GM13977 (cell line): ENCODE measurements at places on chromosomes 7 and 10.

- DNase-seq = no peak
These were observed 4.4 kb downstream of the RAB11FIP2 start for GRCh38 chr10:118042336-118042735.

GRCh38 chr10:98244586-98244985, 23.4 kb downstream of the LOXL4 start:
- DNase-seq = no peak

- DNase-seq = no peak
These were observed 101.0 kb downstream of the AOAH start for GRCh38 chr7:36623247-36623646.

GRCh38 chr10:44978570-44979280, at the start of gene DEPP1:
DEPP1 (minus strand) TSS chr10:44978809; CDS start chr10:44978030, 779 bp downstream.
- DNase-seq = no peak

DNA sequence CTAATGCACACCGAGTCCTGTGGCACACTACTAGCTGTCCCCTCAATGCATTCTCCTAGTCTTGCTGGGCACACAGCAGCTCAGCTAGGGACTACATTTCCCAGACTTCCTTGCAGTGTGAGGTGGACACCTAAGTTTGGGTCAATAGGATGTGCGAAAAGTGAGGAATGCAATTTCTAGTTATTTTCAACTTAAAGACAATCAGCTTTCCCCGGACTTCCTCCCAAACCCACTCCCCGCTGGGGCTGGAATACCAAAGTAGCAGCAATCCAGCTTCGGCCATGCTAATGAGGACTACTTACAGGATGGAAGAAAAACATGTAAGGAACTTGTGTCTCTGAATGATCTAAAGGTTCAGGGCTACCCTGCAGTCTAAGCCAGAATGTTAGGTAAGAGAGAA, 286.4 kb upstream of the LRRN3 start:
- DNase-seq = no peak

GRCh38 chr7:129807863-129808262, 144.9 kb downstream of the UBE2H start:
- no peak for DNase-seq

GRCh38 chr7:8499128-8499527, 65.7 kb downstream of the NXPH1 start:
- no peak for DNase-seq

- DNase-seq = no peak
These were observed 4.7 kb upstream of the TEX36 start for GRCh38 chr10:125687507-125688185.

DNA sequence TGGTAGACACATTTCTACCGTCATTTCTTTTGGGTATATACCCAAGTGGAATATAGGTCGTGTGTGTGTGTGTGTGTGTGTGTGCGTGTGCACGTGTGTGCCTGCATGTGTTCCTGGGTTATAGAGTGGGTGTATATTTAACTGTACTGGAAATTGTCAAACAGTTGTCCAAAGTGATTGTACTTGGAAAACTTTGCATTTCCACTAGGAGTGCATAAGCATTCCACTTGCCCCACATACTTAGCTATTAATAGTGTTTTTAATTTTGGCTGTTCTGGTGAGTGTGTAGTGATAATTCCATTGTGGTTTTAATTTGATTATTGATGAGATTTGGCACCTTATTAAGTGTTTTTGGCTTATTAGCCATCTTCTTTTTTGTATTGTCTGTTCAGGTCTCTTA, 25.9 kb downstream of the TRUB1 start:
- DNase-seq = no peak

GRCh38 chr10:103659674-103660363, 166.3 kb downstream of the NEURL1 start:
- DNase-seq = peak; percentile 91

DNA sequence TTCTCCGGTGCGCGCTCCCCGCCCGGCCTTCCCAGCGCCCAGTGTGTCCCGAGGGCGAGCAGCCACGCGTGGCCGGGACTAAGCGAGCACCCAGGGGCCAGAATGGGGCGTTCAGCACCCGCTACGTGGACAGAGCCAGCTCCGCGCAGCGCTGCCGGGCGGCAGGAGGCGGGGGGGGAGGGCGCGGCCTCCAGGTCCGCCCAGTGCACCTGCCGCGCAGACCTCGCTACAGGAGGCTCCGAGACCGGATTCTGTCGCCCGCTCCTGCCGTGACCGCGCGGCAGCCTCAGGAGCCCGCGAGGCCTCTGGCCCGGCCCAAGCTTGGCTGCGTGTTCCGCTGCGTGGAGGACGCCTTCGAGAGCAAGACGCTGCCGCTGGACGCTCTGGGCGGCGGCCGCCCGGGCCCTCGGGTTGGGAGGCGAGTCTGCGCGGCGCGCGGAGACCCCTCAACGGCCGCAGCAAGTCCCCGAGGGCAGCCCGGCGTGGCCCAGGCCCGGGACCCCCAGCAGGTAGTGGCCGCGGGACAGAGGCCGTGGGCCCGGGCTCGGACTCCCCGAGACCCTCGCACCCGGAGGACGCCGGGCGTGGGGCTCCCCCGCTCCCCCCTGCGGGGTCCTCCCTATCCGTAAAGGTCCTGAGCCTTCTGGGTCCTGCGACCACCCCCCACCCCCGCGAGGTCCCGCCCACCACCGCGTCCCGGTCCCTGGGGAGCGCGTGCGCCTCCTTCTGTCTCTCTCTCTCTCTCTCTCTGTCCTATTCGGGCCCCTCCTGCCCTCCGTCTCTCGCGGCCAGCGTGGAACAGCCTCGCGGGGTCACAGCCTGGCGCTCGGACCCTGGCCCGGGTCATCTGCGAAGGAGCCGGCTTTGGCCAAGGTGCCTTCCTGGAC, 904 bp upstream of the DPYSL4 start:
- no peak for DNase-seq

- DNase-seq = no peak
These were observed 102.4 kb upstream of the VWC2 start for GRCh38 chr7:49670991-49671390.

DNA sequence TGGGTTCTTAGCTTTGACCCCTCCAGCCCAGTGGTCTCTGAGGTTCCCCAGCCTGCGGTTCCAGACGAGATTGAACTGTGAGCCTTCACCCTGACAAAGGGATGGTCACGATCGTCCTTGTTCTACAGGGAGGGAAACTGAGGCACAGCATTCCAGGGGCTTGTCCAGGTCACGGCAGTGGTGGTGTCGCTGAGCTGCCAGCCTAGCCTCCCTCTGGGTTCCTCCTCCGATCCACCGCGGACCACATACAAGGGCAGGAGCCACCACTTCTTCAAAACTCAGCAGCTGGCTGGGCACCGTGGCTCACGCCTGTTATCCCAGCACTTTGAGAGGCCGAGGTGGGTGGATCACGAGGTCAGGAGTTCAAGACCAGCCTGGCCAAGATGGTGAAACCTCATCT, 35.8 kb downstream of the ELFN1 start:
- no peak for DNase-seq

DNA sequence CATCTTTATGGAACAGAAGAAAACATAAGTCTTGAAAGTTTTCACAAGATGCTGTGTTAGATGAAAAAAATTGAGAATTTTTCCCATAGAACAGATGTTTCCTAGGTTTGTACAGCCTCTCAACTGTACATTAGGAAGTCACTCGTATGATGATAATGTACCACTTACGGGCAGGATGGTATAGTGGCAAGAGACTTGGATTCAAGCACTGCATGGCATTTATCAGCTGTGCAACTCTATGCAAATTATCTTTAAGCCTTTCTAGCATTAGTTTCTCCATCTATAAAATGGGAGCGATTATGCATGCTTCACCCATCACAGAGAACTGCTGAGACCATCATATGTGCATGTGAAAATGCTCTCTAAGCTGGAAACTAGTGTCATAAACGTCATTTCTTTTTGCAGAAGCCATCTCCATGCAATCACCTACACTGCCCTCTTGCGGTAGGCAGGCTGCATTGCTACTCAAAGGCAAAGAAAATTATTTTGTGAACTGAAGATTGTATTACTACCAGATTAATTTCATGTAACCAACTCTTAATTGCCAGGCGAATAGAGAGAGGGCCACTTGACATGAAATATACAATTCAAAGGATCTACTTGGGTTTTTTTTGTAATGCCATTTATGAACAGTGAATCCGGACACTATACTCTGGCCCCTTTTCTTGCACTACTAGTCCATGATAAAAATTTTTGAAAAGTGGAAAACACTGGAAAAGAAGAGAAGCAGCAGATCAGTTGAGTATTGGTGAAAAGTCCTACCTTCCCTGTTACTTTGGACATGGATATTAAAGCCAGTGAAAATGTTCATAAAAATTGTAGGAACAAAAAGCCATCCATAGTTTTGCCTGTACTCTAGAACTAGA, 102.3 kb downstream of the JAZF1 start:
- peak; percentile 52 for DNase-seq

DNA sequence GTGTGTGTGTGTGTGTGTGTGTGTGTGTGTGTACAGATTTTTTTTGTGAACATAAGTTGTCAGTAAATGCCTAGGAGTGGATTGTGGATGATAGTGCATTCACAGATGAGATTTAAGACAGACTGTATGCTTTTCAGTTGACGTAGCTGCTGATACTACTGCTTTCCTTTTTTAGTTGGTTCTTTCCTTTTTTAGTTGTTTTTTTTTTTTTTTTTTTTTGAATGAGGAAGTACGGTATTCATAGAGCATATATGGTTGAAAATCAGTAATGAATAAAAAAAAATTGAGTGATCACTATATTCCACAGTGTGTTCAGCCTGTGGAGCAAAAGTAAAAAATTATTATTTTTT, 80.5 kb downstream of the RBM33 start:
- no peak for DNase-seq

- DNase-seq = no peak
These were observed 18.2 kb downstream of the ANLN start for GRCh38 chr7:36407636-36408550.

DNA sequence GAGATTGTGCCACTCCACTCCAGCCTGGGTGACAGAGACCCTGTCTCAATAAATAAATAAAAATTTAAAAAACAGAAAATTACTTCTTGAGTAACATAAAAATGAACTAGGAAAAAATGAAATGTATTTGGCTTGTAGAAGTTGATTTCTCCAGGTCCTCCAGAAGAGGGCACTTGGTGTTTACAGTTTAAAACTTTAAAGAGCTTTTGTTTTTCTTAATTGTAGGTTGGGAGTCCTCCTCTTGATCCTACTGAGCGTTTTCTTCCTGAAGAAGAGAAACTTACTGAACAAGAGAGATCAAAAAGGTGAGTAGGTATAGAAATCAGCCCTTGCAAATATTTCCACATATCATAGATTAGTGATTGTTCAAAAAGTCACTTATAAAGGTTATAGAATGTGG, 16.2 kb downstream of the KIFBP start:
- DNase-seq = peak; percentile 39

DNA sequence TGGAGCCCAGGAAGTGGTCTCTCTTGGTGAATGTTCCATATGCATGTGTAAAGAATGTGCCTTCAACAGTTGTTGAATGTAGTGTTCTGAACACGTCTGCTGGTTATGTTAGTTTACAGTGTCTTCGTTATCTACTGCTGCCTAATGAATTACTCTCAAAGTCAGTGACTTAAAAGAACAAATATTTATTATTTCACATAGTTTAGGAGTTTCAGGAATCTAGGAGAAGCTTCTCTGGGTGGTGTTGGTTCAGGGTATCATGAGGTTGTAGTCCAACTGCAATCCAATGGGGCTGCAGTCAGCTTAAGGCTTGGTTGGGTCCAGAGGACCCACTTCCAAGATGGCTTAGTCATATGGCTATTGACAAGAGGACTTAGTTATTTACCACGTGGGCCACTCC, 36.6 kb upstream of the IGFBP3 start:
- no peak for DNase-seq

DNA sequence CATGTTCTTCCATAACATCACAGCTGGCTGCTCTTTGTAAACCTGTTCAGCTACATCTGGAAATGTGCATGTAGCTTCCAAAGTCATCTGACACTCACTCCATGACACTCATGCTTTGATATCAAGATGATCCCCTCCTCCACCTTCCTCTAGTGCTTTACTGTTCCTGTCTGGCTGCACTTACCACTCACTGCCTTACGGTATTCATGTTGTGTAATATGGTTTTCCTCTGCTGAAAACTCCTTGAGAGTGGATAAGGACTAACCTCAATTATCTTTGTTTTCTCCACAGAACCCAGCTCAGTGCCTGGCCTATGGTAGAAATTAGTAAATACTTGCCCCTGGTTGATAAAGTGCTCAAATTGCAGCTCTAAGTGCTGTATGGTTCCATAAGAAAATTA, 483.9 kb downstream of the HTR7 start:
- no peak for DNase-seq

- DNase-seq = no peak
These were observed 345.3 kb upstream of the SEMA3C start for GRCh38 chr7:81264116-81264515.

- DNase-seq = no peak
These were observed 126.2 kb downstream of the MDFIC start for GRCh38 chr7:115047958-115048720.

DNA sequence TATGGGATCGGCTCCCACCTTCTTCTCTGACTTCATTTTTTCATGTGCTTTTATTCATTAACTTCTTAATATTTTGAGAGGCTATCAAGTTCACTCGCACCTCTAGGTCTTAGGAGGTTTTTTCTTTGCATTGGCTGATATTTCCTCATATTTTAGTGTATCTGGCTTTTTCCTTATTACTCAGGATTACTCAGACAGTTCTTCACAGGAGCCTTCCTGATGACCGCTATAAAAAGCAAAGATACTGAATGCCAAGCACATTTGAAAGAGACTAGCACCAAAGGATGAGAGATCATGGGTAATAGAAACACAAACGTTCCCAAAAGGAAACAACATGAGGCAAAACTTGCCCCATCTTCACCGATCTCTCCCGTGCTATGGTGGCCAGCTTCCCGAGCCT, 409.2 kb upstream of the KLF6 start:
- DNase-seq = no peak

GRCh38 chr10:8041992-8042720, 12.3 kb upstream of the GATA3 start:
- no peak for DNase-seq

DNA sequence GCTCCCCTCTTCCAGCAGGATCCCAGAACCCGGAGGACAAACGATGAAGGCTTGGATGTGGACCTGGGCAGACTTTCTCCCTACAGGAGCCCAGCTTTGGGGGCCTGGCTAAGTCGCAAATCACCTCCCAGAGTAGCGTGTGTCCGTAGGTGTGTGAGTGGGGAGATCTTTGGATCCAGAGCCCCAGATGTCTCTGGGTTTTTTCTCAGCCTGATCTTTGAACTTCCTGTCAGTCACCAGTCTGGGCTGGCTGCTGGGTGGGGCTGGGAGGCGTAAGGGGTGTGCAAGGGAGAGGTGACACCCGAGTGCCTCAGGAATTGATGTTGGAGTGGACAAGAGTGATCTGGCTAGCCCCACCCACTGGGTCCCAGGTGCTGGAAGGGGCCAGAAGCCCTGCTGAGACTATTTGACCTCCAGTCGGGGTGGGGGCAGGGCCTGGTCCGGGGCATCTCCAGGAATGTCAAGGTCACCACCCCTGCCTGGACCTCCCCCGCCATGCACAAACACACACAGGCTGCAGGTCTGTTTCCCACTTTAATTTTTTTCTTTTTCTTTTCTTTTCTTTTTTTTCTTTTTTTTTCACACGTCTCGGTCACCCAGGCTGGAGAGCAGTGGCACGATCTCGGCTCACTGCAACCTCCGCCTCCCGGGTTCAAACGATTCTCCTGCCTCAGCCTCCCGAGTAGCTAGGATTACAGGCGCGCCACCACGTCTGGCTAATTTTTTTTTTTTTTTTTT, at the start of gene MOGAT3:
MOGAT3 (minus strand) TSS at position 175 of the 738 bp plus-strand sequence. CDS start 182 bp downstream, outside the sequence.
- no peak for DNase-seq

GRCh38 chr10:25101461-25102146, 73.2 kb upstream of the GPR158 start:
- no peak for DNase-seq

- no peak for DNase-seq
These were observed 201.9 kb downstream of the BMPER start for GRCh38 chr7:34107276-34107675.
